ENCODE measurements at places on chromosomes 1 and 21. TPM values are rescaled to one million over a fixed set of nuclear protein-coding genes. Genes with fewer than 3 reads are reported as not detected.

GRCh38 chr1:207628776-207629175 is 16.2 kb upstream of the CR1L start:
- no peak overlapping the region for H3K4me3 ChIP-seq
- H3K27ac ChIP-seq = no peak overlapping the region
- H3K4me1 ChIP-seq = no peaks in the 10 kb centered on the region
- no peaks in the 10 kb centered on the region for H3K27me3 ChIP-seq
- peaks cover 57% of the 10 kb centered on the region for H3K36me3 ChIP-seq
- DNase-seq = no peak

- no peak overlapping the region for H3K4me3 ChIP-seq
- no peaks in the 10 kb centered on the region for H3K36me3 ChIP-seq
- H3K4me1 ChIP-seq = no peaks in the 10 kb centered on the region
- H3K27me3 ChIP-seq = peaks cover 22% of the 10 kb centered on the region
Measured at GRCh38 chr1:2984399-2985061, 36.7 kb upstream of the ACTRT2 start.

DNA sequence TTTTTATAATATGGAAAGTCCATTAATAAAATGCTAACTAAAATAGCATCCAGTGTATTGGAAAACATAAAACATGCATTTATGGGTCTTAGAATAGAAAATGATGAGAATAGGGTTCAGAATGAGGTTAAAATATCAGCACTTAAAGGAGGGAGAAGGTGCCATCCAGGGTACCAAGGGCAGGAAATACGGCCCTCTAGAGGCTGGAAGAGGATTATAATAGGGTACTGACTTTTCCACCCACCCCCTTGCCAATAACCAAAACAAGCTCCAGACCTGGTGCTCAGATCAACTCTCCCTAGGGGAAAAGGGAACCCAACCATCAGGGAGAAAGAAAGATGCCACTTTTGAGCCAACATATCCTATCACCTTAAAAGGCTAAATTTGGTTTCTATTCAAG is 26.7 kb downstream of the ASTN1 start:
- no peaks in the 10 kb centered on the region for H3K4me1 ChIP-seq
- no peaks in the 10 kb centered on the region for H3K27me3 ChIP-seq
- no peak overlapping the region for H3K4me3 ChIP-seq
- no peak overlapping the region for H3K27ac ChIP-seq

GRCh38 chr21:44062380-44062779 is 44.8 kb upstream of the PWP2 start:
- H3K27me3 ChIP-seq = no peaks in the 10 kb centered on the region
- no peak for DNase-seq
- H3K4me3 ChIP-seq = no peak overlapping the region
- no peaks in the 10 kb centered on the region for H3K4me1 ChIP-seq
- peaks cover 16% of the 10 kb centered on the region for H3K36me3 ChIP-seq
- H3K27ac ChIP-seq = no peak overlapping the region

IQGAP3 gene
- 0.54 TPM for total RNA-seq

ST6GALNAC3 gene
- 3.7 TPM for total RNA-seq

PIK3CD gene
- 2.3 TPM for total RNA-seq

LAPTM5 gene
- total RNA-seq = 20.9 TPM
